ENCODE measurements at places on chromosomes 5 and 9.
A peak's percentile ranks its signal among the peaks of the same experiment; 100 is the strongest.

GRCh38 chr5:43396762-43397304, 15.4 kb downstream of the CCL28 start:
- DNase-seq, result peak; percentile 65

DNA sequence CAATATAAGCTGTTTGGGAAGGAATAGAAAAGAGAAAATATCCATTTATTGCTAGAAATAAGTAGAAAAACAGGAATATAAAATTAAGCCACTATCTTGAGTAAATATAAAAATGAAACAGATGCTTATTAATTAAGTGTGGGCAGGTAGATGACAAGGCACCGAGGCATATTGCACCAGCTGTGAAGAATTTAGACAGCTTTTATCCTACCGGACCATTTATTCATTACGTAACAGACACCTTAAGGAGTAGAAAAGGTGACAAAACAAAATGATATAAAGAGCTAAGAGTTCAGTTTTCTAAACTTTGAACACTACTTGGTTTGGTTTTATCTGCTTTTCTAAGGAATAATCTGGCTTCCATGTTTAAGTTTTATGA, 404.1 kb downstream of the PTPRD start:
- DNase-seq, result no peak

DNA sequence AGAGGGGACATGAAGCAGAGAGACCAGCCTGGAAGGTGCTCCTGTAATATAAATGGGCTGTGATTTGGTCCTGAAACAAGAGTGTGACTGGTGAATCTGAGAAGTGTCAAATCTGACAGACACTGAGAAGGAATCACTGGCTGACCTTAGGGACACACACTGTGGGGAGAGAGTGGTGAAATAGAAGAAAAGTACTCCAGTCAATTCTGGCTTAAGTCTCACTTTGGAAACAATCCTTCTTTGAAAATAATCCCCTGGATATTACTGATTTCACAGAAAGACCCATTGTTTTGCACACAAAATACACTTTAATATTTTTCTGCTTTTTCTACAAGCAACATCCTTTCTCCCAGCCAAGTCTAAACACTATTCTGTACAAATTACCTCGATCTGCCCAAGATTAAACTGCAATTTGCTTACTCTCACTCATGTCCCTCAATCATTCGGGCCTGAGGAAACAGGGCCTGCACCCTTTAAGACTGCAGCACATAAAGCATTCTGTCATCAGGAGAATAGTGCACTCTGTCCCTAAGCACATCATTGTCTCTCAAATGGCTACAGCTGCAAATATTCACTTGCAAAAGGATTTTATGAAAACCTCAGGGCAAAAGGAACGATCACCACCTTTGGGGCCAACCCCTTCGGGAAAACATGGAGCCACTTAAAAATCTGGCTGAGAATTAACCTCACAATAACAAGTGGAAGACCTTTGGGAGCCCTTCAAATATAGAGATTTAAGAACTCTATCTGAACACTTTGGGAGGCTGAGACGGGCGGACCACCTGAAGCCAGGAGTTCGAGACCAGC, 68.6 kb downstream of the MAPKAP1 start:
- DNase-seq, result no peak

- DNase-seq, result no peak
Observed at GRCh38 chr5:56774957-56775356, 40.4 kb upstream of the MAP3K1 start.

DNA sequence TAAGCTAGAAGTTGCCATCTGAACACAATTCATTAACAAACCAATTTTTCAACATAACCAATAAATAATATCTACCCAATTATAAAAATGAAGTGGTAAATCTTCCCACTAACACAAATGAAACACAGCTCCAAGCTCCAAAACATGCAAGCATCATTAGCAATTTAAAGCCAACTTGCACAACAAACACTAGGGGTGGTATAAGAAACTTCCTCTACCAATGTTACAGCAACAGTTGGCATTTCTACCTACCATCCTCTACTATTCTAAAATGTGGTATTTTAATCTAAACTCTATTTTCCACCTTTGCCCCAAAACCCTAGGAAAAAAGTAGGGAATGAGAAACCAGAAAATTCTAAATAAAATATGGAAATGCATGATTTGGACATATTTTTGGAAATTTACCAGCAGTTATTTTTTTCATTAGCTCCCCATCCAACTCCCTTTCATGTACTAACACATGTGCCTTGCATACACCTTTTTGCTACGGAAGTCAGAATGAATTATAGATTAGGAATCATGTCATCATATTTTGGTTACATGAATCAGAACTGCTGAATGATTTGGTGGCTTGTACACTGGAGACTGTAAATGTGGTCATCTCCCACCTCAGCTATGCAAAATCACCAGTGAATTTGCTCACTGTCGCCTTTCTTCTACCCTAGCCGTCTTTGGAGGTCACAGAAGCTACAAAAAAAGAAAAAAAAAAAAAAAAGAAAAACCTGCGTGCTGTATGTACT, 4.1 kb downstream of the NR6A1 start:
- DNase-seq, result no peak

DNA sequence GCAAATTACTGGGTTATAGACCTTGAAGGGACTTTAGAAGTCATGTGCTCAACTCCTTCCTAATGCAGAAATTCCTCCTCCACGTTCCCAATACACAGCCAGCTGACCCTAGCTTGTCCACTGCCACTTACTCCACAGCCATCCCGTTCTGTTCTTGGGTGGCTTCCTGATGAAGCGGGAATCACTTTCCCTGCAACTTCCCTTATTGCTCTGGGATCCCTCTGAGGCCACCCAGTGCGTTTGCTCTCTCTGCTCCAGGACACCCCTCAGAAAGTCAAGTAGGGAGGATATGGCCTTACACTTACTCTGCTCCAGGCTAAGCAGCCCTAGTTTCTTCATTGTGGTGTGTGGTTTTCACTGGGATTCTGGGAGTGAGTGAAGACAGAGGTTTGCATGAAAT, 55.5 kb downstream of the GALNT12 start:
- no peak for DNase-seq

DNA sequence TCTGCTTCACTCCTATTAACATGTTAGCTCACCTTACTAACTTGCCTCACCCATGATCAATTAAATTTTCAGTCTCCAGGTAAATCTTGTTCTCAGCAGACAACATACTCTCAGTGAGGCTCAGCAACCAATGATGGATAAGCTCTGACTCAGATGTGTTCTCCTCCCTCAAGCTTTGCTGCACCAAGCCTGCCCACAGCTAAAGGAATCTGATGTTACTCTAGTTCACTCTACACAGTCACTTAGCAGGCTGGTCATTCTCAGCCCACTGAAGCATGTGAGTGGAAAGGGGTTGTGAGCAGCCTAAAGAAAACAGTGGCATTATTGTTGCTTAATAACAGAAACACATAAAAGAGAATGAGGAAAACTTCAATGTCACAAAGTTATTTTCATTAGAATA, 37.3 kb upstream of the CTNND2 start:
- no peak for DNase-seq

DNA sequence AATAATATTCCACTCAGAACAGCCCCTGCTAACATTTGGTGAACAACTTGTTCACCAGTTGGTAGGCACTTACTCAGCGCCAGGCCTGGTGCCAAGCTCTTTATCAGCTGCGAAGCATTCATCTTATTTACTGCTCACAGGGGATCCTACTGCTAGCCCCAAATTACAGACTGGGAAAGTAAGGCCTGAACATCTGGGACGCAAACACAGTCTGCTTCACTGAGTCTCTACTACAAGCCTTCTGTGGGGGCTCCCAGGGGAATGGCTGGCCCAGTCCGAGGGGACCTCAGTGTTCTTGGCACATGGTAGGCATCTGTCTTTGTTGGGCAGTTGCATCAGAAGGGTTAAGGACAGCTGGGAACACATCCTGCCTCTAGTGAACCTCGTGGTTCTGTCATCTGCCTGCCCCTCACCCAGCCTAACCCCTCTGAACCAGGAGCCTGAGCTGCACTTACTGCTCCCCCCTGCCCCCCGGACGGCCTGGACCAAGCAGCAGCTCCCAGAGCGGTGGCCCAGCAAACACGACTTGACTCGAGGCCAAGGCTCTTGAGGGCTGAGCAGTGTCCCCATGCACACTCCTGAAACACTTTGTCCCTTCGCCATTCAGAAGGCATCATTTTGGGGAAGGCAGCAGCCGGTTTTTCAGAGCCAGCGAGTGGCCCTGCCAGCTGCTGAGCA, at the start of gene PHYHD1:
TSS of gene PHYHD1 (plus strand) at position 602 of the 678 bp plus-strand sequence. CDS start 1,342 bp downstream, outside the sequence.
- DNase-seq, result no peak

GRCh38 chr5:20157089-20157488, 169.1 kb upstream of the CDH18 start:
- DNase-seq, result no peak

- no peak for DNase-seq
Observed at GRCh38 chr5:164909673-164910072, 1404.3 kb downstream of the MAT2B start.

- DNase-seq, result no peak
Observed at GRCh38 chr9:38442473-38443096, 18.3 kb upstream of the IGFBPL1 start.

- no peak for DNase-seq
Observed at GRCh38 chr5:16067415-16067814, 112.2 kb downstream of the MARCHF11 start.

All from CD4-positive, alpha-beta T cell treated with Interleukin-1 beta for 1 hour (primary cell).